AG08395 (cell line): ENCODE measurements at places on chromosomes 3 and 15.
A peak's percentile ranks its signal among the peaks of the same experiment; 100 is the strongest.

GRCh38 chr3:53703630-53704362, 142.4 kb downstream of the CHDH start:
- DNase-seq: no peak

DNA sequence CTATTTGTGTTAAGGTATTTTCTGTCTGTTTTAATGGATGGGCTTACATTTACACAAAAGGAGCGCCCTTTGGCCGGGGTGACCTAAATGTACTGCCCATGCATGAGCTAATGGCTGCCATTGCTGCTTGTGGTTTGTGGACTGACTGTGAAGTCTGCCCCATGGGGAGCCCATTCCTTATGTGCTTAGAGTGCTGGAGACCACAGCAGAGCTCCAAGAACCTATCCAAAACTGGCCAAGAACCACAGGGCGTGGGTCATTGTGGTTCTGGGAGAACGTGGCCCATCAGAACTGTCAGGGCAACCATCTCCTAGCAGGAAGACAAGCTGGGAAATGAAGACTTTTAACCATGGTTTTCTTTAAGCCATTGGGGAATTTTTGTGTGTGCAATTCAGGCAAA, 105.3 kb downstream of the CHDH start:
- DNase-seq: no peak

GRCh38 chr3:135237371-135238143, 442.5 kb downstream of the EPHB1 start:
- no peak for DNase-seq

DNA sequence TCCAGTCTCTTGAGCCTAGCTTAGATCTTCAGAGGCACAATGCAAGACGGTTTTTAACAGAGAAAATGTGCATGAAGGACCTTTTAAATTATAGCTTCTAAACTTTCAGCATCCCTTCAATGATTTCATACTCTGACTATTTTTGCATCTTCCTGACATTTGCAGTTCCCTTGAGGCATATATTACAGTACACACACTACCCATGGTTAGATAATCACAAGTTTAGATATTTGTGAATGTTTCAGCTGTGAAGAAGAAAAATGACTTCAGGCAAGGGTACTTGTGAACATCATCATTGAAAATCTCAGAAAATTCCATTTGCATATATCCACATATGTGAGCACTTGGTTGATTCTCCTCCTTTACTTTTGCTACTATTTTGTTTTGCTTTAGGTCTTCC, 341.5 kb downstream of the ROBO2 start:
- no peak for DNase-seq

DNA sequence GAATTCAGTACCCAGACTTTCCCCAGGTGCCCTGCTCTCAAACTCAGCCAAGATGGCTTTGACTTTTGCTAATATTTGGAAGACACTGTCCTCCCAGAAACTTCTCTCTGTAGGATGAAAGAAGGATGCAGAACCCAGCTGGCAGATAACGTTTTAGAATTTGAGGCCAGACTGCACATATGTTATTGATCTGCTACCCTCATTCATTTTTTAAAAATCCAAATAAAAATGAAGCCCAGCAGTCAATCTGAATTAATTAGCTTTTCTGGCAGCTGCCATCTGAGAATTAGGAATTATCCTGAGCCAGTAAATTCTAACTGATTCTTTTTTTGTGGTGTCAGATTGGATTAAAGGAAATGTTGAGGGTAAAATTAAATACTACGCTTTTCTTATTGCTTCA, 236.6 kb downstream of the PLCL2 start:
- DNase-seq: no peak

GRCh38 chr3:123478314-123478713, 29.4 kb upstream of the ADCY5 start:
- DNase-seq: no peak

GRCh38 chr15:52105846-52106245, 6.7 kb downstream of the BCL2L10 start:
- DNase-seq: no peak

GRCh38 chr15:73608941-73609340, 24.2 kb downstream of the NPTN start:
- DNase-seq: peak; percentile 83

- no peak for DNase-seq
These were observed 114.2 kb upstream of the UMPS start for GRCh38 chr3:124615896-124616543.

DNA sequence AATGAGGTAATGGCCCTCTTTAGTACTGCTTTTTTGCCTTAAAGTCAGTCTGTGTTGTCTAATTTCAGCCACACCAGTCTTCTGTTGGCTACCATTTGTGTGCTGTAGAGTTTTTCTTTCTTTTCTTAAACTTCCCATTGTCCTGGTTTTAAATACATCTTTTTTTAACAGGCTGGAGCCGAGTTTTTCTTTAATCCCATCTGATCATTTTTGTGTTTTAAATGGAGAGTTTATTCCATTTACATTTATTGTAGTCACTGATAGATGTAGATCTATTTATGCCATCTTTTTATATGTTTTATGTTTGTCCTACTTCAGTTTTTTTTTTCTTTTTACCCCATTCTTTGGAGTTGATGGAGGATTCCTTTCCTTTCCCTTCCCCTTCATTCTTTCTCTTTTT, 49.5 kb downstream of the SNRK start:
- DNase-seq: no peak
